ENCODE measurements at places on chromosomes 16 and 17.

DNA sequence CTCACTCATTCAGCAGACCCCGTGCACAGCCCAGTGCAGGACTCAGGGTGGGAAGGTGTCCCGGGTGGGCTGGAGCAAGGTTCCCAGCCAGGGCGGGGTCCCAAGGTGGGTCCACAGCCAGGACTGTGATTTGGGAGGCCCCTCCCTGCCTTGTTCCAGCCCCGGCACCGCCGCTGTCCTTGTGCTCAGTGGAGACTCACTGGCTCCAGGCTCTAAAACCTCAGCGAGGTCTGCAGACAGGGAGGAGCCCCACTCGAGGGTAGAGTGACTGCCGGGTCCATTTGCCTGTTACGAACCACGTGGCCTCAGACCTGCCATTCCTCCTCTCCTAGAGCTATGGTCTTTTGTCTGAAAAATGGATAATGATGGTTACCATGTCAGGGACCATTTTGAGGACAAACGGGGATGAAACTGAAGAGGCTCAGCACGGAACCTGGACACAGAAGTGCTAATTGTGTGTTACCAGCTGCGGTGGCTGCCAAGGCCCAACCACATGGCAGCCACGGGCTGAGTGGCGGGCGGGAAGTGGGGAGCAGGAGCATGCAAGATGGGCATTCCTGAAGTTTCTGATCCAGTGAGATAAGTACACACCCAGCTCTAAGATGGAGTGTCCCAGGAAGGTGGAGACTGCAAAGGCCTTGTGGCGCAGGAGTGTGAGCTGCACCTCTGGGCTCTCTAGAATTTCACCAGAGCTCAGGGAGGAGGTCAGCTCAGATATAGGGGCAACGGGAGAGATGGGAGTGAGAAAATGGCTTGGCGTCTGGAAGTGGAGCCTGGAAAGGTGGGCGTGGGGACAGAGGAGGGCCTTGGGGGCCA, 317.6 kb downstream of the SEC14L1 start:
- no peak for DNase-seq

GRCh38 chr17:284676-285355, 67.8 kb downstream of the RPH3AL start:
- no peak for DNase-seq

- no peak for DNase-seq
These were observed 6.5 kb upstream of the FDXR start for GRCh38 chr17:74879308-74879707.

GRCh38 chr17:40427002-40427491, 9.4 kb upstream of the TOP2A start:
- no peak for DNase-seq

GRCh38 chr16:86191663-86192062, 292.7 kb downstream of the IRF8 start:
- DNase-seq, result no peak

DNA sequence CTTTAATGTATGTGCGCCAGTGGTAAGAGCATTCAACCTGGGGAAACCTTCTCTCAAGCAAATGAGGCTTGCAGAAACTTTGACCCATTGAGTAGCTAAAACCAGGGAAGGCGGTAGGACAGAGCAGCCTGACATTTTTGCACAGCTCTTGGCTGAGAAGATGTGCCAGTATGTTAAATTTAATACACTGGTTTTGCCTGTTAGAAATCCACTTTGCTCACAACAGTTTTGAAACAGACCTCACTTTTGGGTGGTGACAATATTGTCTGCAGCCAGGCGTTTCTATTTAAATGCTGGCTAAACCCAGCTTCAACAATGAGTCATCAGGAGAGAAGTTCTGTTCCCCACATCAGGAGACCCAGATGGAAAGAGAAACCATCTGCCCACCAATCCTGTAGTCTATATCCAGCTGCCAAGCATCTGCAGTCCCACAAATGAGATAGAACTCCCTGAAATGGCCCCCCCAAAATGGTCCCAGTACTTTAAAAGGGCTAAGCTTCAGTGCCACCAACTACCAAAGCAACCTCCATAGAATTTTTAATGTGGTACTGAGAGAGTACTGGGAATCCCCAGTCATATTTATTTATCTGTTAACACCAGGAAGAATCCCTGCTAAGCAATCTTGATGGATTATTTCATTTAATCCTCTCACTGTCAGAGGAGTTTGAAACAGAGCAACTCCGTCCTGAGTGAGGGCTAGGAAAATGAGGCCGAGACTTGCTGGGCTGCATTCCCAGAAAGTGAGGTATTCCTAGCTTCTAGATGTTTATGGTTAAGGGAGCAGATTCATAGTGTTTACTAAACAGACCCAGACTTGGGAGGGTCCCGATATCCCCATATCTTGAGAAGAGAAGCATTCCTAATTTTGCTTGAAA, 29.0 kb upstream of the CLEC3A start:
- peak; percentile 5 for DNase-seq

All from cardiac fibroblast (primary cell).